ENCODE measurements at places on chromosomes 2 and 18. TPM values are rescaled to one million over a fixed set of nuclear protein-coding genes. Genes with fewer than 3 reads are reported as not detected.

UGT1A8 gene
- not detected for polyA plus RNA-seq

HOXD9 gene
- 7.6 TPM for polyA plus RNA-seq

THSD7B gene
- polyA plus RNA-seq = 0.42 TPM

TANK gene
- polyA plus RNA-seq = 27.9 TPM

SKOR2 gene
- polyA plus RNA-seq = not detected

MC2R gene
- 0.09 TPM for polyA plus RNA-seq

TXNL4A gene
- 82.3 TPM for polyA plus RNA-seq

GRCh38 chr18:69528435-69528834, 127.7 kb downstream of the DOK6 start:
- no peak for DNase-seq

GRCh38 chr2:236321415-236321814, 57.2 kb upstream of the ASB18 start:
- no peak for DNase-seq

DNA sequence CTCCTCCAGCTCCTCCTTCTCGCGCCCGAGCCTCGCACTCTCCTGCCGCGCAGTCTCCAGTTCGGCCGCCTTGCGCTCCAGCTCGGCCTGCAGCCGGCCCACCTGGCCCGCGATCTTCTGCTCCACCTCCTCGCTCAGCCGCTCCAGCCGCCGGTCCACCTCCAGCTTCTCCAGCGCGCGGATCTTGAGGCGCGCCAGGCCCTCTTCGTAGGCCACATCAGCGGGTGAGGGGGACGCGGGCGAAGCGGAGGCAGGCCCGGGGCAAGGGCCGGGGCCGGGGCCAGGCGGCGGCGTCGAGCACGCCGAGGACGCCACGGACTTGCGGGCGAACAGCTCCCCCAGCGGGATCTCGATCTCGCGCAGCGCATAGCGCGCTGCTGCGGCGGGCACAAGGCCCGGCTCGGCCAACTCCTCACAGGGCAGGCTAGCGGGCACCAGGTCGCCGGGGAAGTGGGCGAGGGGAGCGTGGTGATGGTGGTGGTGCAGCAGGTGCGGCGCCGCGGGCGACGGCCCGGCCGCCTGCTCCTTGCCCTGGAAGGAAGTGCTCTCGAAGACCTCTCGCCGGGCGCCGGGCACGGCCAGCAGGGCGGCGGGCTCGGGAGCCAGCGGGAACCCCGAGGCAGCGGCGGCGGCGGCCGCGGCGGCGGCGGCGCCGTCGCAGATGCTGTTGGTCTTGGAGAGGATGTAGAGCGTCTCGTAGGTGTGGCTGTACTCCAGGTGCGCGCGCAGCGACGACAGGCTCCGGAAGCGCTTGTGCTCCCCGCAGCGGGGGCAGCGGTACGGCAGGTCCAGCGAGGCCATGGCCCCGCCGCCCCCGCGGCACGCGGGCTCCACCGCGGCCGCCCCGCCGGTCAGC, 15.2 kb downstream of the FBXO41 start:
- DNase-seq = no peak

- no peak for DNase-seq
Observed at GRCh38 chr2:161422816-161423403, 6.8 kb downstream of the TBR1 start.

DNA sequence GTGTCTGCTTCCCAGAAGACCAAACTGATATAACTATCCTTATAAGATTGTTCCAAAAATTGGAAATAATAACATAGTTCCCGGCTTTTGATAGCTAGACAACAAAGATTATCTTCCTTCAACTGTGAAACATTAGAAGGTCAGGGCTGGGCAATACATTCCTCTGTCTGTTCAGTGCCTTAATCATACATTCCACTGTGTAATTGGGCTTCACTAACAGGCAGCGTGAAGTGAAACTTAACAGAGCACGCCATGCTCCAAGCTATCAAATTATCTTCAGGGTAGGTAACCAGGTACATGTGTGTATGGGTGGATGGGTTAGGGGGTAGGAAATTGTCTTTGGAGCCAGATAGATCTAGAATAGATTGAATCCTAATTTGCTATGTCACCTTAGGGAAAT, 23.5 kb upstream of the ARL5A start:
- no peak for DNase-seq

GRCh38 chr2:119175517-119175916, 17.0 kb upstream of the C1QL2 start:
- DNase-seq = no peak

DNA sequence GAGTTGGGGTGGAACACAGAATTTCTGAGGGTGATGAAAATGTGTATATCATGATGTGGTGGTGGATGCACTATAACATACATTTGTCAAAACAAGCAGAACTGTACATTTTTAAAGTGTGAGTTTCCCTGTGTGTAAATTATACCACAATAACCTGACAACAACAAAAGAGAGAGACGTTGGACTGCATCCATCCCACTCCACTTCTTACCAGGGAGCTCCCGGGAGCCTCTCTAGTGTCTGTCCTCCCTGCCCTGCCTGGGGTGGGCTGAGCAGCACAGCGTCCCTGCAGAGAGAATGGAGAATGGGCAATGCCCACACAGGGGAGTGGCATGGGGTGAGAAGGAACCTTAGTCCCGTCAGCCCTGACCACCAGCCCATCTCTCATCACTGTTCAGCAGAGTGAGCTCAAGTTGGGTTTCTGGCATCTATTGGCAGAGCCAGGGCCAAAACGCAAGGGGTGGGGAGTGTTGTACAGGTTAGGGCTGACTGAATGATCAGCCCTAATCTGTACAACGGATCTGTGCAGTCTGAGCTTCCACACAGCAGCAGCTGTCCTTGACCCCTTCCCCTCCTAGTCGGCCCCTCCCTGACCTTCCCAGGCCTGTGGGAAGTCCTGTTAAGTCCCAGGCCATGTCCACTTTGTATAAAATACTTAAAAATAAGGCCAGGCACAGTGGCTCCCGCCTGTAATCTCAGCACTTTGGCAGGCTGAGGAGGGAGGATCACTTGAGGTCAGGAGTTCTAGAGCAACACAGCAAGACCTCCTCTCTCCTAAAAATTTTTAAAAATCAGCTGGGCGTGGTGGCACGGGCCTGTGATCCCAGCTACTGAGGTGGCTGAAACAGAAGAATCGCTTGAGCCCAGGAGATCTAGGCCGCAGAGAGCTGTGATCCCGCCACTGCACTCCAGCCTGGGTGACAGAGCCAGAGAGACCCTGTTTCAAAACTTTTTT, 3.3 kb upstream of the PROC start:
- DNase-seq = no peak

- DNase-seq = no peak
Observed at GRCh38 chr2:161307676-161308075, 549 bp upstream of the PSMD14 start.

- DNase-seq = no peak
Observed at GRCh38 chr2:185785851-185786473, 47.4 kb downstream of the FSIP2 start.

- peak; percentile 62 for DNase-seq
Observed at GRCh38 chr2:68751397-68752339, 17.1 kb downstream of the ARHGAP25 start.

DNA sequence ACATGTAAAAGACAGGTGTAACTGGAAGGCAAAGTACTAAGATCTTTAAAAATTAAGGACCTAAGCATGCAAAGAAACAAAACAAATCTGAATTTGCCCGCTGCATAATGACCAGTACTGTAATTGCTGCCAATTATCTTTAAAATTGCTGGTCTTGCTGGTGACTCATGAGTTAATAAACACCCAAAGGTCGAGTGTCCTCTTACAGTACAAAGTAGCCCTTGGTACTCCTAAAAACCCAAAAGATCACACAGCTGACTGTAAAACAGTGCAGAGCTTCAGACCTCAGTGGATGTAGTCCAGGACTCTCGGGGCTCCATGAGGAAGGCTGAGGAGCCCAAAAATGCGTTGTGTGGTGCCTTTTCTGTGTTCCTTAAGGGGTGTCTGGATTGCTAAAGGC, 308.7 kb downstream of the CNTNAP5 start:
- no peak for DNase-seq

DNA sequence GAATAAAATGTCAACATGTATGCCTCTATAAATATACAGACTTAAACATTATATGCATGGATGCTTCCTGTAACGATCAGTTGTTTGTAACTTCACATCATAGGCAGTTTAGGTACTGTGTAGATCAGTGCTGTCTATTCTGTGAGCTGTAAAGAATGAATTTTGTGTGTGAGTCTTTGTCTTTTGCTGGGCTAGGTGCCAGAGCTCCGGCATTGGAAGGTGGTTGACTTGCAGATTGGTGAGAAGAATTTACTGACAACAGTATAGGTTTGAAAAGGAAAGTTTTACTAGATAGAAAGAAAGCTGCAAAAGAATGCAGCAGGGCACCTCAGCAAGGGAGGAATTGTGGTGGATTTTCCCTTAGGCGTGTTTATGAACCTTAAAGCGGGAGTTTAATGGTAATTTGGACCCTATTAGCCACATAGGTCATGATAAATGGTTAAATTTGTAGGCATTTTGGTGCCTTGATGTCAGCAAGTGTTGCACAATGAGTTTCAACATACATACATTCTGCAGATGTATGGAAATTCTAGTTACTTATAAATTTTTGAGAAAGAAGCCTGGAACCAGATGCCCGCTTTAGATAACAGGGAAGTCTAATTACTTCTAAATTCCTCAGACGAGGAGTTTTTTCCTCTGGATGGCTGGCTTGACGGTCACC, 6.7 kb upstream of the QPCT start:
- DNase-seq = no peak

GRCh38 chr18:28208712-28209265, 31.9 kb upstream of the CDH2 start:
- no peak for DNase-seq

- no peak for DNase-seq
Observed at GRCh38 chr2:26957534-26957933, 12.9 kb upstream of the MAPRE3 start.

DNA sequence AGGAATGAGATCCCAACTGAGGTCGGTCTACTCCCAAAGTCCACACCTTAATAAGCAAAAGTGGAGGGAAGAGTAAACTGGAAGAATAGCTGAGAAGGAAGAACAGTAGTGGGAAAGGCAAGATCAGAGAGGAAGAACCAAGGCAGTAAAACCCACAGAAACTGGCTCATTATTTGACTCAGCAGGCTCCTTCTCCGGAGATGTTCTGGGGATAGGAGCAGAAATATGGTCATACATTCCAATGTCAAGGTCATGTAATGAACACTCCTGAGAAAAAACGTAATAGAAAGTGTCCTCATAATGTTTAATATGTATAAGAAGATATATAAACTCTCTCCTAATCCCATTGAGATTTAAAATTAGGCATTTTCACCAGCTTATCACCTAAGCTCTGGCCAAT, 39.5 kb downstream of the STK39 start:
- DNase-seq = no peak

- DNase-seq = no peak
Observed at GRCh38 chr2:162221064-162221463, 22.2 kb downstream of the FAP start.

DNA sequence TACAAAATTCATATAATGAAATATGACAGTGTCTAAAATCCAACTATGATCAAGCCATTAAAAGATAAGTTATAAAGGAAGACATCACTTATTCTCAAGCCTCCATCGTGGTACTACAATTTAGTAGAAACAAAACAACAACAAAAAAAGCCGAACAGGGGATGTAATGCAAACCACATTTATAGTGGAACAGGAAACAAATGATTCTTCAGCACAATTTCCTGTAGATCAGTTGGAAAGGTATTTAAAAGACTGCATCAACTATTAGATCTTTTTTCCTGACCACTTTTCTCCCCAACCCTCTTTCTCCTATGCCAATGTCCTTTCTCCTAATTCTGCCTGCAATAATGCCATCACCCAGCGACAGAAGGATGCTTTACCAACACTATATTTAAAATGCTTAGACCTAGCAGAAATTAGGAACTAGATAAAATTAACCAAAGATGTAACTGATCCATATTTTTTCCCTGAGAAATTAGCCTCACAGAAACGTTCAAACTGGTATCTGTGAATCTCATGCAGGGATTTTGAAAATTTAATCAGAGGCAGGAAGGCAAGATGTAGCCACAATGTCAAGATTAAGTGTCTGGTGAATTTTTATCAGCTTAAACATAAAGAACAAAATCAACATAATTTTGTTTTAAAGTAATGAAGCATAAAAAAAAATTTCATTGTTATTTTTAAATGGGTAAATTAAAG, 271.4 kb downstream of the TCF4 start:
- DNase-seq = no peak

DNA sequence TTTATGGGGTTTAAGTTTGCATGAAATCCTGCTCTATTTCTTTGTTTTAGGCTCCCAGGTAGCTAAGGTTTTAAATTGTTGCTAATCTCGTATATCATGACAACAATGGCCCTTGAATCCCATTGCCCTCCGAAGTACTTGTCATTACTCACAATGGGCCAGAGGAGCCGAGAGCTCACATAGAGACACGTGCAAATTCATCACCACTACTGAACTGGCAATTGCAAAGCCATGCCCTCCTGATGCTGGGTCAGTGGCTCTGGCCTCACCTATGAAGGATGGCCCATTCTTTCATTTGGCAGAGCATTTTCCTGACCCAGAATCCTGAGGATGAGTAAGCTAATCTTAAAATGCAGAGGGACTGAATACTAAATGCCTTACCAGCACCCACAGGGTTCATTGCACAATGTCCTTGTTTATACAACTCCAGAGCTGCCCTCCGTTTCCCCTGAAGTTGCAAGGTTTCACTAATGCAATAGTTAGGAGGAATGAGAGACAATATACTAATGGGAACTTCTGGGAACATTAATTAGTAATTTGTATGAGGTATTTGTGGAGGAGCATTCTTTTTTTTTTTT, 71.6 kb upstream of the GAREM1 start:
- no peak for DNase-seq
